Stimulated activated CD8-positive, alpha-beta memory T cell treated with anti-CD3 and anti-CD28 coated beads, Interleukin-4, amount 100 ng/mL, for 48 hours (primary cell): ENCODE measurements at places on chromosomes 2 and 18.

GRCh38 chr2:236408090-236408489 is 143.9 kb upstream of the ASB18 start:
- DNase-seq, result no peak

GRCh38 chr18:75779910-75780309 is 352.4 kb upstream of the SMIM21 start:
- no peak for DNase-seq

DNA sequence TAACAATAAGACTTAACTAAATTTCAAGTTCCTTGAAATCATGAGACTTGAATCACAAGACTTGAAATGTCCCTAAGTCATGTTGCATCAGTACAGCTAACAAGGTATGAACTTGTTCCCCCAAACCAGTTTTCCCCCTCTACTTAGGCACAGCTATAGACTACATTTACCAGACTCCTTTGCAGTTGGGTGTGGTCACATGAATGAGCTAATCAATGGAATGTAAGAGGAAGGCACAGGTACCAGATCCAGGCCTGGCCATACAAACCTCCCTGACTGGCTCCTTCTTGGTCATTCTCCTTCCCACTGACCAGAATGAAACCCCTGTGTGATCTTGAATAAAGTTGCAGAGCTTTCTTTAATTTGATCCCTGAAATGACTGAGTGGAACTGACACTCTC is 77.8 kb downstream of the DNER start:
- no peak for DNase-seq

DNA sequence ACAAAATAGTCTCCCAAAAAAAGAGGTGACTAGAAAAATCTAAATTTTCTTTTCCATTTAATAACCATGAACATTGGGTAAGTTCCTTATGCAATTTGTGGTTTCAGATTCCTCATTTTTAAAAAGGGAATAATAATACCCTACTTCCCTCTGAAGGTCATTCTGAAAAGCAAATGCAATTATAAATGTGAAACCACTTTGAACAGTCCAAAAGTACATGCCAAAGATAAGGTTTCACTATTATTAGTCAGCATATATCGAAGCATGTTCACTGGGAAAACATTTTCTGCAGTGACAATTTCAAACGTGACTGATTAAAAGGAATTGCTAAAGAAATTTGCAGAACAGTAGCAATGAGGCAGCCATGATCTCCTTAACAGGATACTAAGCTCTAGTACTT is 100.1 kb upstream of the RNF152 start:
- DNase-seq, result no peak

DNA sequence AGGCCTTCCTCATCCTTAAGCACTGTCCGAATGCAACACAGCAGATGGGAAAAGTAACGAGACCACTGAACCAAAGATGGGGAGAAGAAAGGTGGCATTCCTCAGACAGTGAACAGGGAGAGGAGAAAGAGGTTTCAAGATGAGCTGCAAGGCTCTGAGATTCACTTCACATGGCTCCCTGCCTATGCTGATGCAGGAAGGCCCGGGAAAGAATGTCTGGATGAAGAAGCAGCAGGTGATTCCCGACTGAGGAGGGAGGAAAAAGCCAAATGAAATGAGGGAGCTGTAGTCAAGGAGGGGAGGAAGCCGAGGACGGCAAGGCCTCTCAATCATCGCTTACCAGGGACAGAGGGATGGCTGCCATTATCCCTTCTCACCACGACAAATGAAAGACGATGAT is 98.5 kb upstream of the BOD1L2 start:
- no peak for DNase-seq

DNA sequence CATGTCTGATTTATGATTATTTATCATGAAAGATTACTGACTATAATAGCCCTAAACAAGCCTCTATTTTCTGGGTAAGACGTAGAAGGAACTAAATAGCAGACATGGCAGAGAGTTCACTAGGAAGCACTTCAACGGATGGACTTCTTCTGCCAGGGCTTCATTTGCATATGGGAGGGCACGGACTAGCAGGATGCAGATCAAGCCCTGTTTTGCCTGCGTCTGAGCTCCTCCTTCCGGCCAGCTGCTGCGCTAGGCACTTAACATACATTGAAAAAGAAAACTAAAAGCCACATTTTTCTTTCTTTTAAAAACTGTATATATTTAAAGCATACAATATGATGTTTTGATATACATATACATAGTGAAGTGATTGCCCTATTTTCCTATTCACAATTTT is 340.0 kb upstream of the MEX3C start:
- DNase-seq, result no peak

DNA sequence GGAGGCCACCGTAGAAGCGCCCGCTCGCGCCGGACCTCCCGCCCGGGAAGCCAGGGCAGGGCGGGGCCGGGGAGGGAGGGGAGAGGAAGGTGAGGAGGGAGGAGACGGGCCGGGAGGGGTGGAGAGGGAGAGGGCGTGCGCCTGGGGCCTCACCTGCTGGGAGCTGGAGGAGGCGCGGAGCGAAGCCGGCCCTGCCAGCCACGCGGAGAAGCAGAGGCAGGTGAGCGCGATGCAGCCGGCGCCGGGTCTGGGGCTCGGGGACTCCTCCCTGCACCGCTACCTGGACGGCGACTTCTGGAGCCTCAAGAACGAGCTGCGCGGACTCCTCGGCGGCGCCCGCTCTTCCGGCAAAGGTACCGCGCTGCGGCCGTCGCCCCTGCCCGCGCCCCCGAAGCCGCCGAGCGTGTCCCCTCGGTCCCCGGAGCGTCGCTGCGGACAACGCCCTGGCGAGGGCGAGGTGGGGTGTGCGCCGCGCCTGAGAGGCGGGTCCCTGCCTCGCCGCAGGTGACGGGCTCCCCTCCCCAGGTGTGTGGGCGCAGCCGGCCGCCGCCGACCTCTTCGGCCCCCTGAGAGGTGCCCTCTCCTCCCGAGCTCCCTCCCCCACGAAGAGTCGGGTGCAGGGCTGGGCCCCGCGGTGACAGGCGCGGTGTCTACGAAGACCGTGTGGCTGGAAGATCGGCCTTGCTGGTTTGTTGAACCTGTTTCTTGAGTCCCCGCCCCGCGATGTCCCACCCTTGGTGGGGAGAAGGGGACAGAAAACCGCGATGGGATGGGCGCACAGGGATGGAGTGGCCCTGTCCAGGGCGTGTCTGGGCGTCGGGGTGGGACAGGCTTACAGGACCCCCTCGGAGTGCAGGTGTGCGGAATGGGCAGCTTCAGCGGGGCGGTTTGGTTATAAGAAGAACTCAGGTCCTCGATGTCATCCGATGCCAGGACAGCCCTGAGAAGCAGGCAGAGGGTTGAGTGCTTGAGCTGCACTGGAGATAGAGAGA is at the start of gene ACOXL:
Gene ACOXL, plus strand, starts transcription at position 152 of the 992 bp plus-strand sequence. CDS start 35,817 bp downstream, outside the sequence.
- no peak for DNase-seq

DNA sequence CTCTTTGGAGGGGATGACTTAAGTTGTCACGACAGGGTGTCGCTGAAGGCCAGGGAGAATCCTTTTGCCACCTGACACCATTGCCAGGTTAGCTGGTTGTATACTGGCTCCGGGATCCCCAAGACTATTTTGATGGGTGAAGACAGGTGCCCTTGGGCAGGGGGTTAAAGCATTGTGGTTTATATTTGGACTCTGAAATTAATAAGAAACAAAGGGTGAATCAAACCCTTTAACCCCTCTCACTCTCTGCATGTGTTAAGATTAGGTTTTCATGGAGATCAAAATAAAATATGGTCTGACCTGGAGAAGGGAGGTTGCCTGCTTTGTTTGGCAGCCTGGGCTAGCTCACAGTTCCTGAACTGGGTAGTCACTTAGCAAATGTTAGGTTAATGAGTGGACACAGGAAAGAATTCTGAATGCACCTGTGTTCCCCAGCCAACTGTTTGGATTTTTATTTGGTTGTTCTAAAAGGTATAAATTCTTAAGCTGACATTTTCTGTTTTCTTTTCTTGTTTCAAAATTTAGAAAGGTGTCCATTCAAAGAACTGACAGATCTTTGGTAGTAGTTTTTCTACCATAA is 301.7 kb downstream of the KCNS3 start:
- DNase-seq, result no peak

DNA sequence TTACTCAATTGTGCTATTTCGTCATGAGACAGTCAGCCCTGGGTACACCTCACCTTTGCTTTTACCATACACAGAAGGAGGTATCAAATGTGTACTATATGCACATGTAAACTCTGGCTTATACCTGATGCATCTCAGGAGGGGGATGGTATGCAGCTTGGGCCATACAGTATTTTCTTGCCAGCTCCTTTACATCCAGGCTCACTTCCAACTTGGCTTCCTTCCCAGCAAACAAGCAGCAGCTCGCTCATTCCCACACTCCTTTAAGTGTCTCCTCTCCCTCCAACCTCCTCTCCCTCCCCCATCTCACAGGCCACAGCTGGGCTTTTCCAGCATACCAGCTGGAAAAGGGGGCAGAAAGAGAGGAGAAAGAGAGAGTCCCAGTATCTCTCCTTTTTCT is 9.6 kb downstream of the MARCHF4 start:
- DNase-seq, result no peak

GRCh38 chr18:79283929-79284328 is 111.8 kb upstream of the NFATC1 start:
- DNase-seq, result no peak

- DNase-seq, result no peak
These were observed 477.2 kb upstream of the VRK2 start for GRCh38 chr2:57569396-57569795.

DNA sequence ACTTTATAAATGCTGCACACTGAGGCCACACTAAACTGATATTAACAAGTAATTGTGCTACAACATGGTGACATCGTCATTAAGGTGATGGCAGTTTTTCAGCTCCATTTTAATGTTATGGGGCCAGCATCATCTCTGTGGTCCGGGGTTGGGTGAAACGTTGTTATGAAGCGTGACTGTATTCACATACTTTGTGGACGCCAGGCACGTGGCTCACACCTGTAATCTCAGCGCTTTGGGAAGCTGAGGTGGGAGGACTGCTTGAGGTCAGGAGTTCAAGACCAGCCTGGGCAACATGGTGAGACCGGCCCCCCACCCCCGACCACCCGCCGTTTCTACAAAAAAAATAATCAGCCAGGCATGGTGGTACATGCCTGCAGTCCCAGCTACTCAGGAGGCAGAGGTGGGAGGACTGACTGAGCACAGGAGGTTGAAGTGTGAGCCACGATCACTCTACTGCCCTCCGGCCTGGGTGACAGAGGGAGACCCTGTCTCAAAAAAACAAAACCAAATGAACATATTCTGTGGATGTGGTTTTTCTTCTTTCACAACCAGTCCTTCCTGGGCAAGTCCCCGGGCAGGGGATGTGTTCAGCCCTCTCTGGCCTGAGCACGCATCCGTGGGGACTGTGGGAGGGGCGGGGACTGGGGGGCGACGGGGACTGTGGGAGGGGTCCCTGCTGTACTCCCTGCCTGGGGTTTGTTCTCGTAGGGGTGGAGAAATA is 12.9 kb upstream of the GAL3ST2 start:
- no peak for DNase-seq

- DNase-seq, result no peak
These were observed 45.1 kb upstream of the HPCAL1 start for GRCh38 chr2:10257500-10258147.

DNA sequence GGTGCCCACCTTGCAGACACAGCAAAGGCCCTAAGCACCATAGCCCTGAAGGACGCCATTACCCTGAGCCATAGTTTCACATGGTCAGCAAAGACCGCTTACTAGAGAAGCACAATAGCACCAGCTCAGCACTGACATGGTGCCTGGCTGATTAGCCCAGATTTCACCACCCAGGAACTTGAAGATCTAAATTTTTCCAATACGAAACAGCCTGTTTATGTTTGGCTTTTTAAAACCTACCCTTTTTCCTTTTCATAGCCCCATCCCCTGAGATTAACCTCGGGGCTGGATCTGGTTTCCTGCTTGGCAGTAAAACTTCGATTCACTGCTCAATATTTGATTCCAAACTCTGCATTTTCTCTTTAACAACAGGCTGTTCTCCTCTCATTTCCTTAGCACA is 158.5 kb upstream of the PID1 start:
- no peak for DNase-seq
